ENCODE measurements at places on chromosomes 1 and 21.

DNA sequence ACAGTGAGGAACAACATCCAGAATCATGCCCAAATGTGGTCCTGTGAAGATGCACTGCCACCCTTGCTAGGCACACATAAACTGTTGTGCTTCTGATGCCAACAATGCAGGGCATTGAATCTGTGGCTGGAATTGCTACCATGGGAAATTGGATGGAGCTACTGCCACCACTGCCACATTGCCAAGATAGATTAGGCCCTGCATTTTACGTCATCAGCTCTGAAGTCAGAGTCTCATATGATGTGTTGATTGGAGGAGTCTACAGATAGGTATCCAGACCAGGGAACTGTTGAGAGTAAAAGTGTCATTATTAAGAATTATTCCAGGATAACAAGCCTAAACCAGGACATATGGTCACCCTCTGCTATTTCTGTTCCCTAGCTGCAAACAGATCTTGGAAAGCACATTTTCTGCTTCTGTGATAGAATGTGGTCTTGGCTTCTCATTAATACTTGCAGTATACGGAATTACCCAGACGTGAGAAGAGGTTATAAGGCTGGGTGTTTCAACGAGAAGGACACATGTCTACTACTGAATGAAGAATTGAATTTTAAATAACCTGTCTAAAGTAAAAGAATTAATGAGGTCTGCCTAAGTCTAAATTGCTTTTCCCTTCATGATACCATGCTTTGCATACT lies 106.6 kb downstream of the TNNI3K start:
- DNase-seq = no peak

DNA sequence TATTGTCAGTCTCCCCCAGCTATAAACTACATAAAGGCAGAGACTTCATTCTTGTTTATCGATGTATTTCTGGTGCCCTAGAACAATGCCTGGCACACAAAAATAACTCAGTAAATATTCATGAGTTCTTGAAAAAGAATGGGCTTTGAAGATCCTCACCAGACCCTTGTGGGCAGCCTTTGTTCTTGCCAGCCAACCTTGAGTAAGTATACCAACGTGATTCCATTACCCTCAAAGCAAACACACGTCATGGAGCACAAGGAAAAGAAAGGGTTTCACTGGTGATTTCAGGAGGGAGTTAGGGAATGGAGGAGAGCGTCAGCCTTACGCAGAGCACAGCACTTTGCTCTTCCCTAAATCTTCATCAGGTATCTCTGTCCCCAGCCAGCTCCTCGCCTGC lies 29.4 kb downstream of the NMNAT2 start:
- no peak for DNase-seq

DNA sequence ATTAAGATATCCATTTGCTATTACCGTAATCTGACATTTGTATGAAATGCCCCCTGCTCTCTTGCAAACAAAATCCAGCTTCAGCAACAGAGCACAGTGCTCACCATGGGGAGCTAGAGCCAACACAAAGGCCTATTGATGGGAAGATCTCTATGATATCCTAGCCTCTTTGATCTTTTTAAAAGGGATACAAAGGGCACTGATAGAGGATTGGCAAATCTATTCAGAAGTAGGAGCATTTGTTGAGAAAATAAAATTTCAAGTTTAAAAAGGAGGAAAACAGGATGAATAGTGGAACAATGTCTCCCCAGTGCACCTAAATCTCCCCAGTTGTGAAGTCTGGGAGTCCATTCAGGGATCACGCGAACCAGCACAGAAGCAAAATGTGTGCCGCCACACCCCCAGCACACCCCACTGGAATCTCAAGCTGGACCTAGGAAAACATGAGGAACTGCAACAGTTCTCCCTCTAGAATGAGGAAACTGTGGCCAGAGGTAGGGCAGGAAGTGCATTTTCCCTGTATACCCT lies 32.2 kb downstream of the MRAP start:
- no peak for DNase-seq

DNA sequence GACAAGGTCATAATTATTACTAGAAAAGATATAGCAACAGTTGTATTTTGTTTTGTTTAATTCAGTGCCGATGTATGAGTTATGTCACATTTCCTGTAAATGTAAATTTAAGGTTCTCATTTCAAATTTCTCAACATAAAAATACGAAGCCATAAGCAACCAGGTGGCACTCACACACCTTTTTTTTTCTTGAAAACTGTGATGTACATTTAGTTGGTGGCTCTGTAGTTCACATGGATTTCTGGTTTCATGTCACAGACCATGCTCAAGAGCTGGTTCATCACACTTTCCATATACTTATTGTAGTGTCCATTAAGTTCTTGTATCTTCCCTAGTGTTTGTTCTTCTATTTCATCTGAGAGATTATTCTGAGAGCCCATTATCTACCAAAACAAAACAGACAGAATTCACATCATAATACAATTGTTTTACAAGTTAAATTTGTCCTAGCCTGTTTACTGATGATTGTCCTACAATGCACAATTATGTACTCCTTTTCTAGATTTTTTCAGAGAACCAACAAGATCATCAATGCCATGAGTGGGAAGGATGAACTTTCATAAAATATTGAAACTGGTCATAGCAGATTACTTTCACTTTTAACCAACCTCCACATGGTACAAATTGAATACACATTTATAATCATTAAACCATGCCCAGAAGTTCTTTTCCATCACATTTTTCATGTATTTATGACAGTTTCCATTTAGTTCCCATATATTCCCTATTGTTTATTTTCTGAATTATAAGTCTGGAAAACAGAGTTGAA lies 17.1 kb downstream of the ATP6V1G3 start:
- peak; percentile 14 for DNase-seq

DNA sequence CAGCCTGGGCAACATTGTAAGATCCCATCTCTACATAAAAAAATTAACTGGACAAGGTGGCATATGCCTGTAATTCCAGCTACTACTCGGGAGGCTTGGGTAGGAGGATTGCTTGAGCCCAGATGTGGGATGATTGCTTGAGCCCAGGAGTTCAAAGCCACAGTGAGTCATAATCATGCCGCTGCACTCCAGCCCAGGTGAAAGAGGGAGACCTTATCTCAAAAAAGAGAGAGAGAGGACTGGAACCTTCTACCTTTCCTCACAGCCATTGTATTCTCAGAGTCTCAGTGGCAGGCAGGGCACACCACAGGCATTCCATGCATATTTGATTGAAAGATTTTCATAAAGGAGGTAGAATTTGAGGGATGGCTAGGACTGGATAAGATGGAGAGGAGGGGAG lies 78.4 kb downstream of the KIF14 start:
- no peak for DNase-seq

- DNase-seq = no peak
Measured at GRCh38 chr1:116123837-116124533, 12.8 kb downstream of the MAB21L3 start.

GRCh38 chr1:223748773-223749733 lies 36.7 kb downstream of the CAPN2 start:
- DNase-seq = peak; percentile 78

GRCh38 chr1:247475793-247476192 lies 17.9 kb upstream of the OR2B11 start:
- DNase-seq = no peak

DNA sequence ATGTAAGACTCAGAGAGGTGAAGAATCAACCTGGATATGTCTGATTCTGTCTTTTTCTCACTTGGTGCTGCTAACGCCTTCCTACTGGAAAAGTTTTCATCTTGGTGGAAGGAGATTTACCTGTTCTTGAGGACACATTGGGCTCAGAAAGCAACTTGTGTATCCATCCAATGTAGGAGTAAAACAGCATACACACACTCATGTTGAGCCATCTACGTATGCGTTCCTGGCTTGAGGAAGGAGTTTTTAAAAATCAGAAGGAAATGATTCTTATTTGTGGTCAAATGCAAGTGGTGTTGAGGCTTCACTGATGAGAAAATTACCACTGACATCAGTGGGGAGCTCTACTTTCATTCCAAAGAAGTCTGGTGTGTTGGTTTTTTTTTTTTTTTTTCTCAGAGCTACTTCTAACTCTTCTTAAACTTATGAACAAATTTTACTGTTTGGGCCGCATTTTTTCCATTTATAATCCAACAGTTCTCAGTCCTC lies 25.6 kb downstream of the XCL2 start:
- DNase-seq = no peak

DNA sequence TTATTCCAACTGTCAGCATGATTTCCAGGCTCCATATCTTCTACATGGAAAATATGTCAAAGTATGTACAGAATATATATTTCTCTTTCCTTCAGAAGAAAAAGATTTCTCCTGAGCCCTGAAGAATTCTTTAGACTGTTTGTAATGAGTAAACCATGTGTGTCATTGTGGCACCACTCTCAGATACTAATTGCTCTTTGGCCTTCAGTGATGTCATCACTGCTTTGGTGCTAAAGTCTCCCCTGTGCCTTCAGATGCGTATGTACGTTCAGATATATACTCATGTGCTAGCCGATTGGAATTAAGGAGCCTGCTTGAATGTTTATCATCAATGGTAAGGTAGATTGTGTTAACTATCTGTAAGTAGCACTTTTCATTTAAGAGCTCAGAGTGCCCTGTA lies 20.6 kb upstream of the NBL1 start:
- DNase-seq = no peak

GRCh38 chr1:209585197-209585596 lies 1.7 kb downstream of the CAMK1G start:
- no peak for DNase-seq

- DNase-seq = peak; percentile 60
Measured at GRCh38 chr21:31732597-31733550, 956 bp upstream of the SCAF4 start.

DNA sequence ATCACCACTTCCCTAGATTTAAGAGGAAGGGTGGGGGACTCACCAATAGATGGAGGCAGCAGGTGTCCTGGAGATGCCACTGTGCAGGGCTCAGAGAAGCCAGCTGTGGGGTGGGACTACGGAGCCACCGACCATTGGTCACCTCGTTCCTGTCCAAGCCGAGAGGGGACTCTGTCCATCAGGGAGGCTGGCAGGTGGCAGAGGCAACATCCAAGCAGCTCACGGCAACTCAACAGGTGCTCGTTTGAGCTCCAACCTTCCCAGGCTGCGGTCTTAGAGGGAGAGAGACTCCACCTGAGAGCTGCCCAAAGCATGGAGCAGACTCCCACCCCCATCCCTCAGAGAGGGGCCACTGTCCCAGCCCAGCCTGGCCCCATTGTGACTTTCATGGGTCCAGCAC lies 71.4 kb downstream of the IGSF21 start:
- DNase-seq = no peak

- DNase-seq = peak; percentile 79
Measured at GRCh38 chr1:150168960-150169601, 19.4 kb downstream of the PLEKHO1 start.

DNA sequence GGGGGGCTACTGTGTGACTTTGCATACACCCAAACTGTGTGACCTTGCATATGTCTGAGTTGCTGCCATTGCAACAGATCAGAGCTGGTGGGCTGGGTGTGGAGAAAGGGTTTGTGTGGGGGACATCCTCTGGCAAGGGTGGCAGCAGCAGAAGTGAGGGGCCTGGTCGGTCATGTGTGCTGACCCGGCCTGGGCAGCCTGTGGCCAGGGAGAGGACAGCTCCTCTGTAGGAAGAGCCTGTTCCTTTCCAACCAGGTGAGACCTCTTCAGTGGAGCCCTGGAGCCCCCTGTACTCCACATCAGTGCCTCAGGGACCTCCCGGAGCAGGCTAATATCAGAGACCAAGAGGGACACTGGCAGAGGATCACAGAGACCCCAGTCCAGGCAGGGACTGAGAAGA lies 8.3 kb downstream of the PCSK9 start:
- no peak for DNase-seq

DNA sequence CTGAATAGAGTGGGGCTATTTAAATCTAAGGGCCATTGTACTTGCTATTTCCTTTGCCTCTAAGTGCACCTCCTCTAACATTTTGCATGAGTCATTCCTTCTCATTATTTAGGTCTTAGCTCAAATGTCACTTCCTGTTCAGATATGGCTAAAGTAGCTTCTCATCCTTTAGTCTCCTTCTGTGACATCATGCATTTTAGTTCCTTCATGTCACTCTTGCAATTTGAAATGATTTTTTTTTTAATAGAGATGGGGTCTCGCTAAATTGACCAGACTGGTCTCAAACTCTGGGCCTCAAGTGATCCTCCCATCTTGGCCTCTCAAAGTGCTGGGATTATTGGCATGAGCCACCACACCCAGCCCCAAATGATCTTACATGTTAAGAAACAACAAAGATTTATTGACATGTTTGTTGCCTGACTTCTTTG lies 6.6 kb downstream of the TBX19 start:
- DNase-seq = peak; percentile 61

DNA sequence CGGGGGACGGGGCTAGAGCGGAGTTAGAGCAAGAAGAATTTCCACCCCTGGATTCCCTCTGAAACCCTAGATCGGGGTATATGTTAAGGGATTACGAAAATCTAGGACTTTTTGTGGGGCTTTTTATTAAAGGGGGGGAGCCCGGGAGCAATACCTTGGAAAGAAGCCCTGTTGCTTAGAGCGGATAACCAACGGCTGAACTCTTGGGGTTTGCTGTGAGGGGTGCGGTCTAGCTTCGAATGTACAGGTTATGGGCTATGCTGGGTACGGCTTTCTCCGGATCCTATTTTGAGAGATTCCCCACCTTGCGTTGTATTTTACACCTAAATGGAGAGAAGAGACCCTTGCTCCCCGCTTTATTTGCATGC lies 626 bp downstream of the DYRK3 start:
- DNase-seq = peak; percentile 60

DNA sequence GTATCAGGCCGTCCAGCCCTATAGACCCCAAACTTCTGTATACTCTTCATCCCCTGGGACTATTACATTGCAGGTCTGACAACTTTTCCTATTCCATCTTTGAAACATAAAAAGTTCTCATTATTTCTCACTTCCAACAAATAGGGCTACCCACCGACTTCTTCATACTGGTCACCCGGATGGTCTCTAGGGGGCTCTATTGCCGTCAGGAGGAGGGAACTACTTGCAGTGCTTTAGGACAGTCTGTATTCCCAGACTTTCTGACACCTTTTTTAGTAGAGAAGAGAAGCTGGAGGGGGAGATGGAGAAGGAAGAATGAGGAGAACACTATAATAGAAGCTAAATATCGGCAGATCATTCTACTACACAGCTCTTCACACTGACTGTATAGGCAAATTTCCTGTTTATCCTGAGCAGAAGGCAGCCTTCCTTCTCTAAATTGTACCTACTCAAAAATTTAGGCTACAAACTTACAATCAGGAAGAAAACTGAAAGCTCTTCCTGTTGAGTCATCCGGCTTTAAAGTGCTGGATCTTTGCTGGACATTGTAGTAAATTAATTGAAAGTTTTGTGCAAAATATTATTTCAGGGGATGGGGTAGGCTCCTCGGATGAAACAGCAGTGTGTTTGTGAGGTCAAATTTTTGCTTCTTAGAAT lies 54.6 kb downstream of the CDC7 start:
- no peak for DNase-seq

DNA sequence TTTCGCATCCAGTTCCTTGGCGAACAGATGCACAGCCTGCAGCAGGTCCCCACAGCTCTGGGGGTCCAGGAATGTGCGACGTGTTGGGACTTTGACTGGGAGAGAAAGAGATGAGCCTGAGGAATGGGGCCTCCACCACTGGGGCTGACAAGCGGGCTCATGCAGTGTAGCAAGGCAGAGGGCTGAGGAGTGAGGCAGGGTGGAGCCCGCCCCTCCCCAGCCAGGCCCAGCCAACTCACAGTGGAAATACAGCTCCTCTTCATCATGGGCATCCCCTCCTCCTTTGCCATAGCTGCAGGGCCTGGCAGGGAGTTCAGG lies 30.7 kb downstream of the CDCA8 start:
- DNase-seq = no peak
